Activated CD4-positive, alpha-beta T cell treated with anti-CD3 and anti-CD28 coated beads, Interleukin-2, amount 50 U/mL, for 1 hour (primary cell): ENCODE measurements at places on chromosomes 5 and 9.

GRCh38 chr9:93898502-93899426, 56.4 kb downstream of the BARX1 start:
- no peak for DNase-seq

GRCh38 chr9:38424918-38425317, 664 bp upstream of the IGFBPL1 start:
- DNase-seq, result no peak

- DNase-seq, result no peak
Measured at GRCh38 chr5:173775261-173776197, 112.6 kb upstream of the CPEB4 start.

- no peak for DNase-seq
Measured at GRCh38 chr9:34719021-34719768, 9.3 kb upstream of the CCL21 start.

- no peak for DNase-seq
Measured at GRCh38 chr5:107512029-107512428, 158.7 kb downstream of the EFNA5 start.

DNA sequence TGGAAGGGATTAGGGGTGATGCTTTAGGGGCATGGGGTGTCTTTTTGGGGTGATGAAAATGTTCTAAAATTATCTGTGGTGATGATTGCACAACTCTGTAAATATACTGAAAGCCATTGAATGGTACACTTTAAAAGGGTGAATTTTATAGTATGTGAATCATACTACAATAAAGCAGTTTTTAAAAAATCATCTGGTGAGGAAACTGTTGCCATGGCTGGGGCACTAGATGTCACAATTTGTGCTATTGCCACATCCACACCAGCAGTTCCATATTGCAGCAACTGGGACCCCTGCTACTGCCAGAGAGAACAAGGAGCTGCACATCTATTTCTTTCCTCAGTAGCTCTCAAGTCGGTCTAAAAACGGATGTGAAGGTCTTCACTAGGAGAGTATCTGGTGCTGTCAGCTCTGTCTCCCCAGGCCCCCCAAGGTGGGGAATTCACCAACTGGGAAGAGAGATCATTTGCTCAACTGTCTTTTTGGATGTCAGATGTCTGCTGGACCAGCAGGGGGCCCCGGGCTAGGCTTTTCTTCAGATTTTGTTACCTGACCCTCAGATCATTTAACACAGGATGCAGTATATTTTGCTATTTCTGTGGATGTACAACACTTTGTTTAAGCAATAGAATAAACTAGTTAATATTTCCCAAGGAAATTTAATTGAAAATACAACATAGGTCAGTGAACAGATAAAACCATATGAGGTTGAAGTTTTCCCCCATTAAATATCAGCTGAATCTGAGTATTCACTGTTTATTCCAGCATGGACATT, 13.2 kb downstream of the CMYA5 start:
- DNase-seq, result peak; percentile 33

- DNase-seq, result no peak
Measured at GRCh38 chr9:72065076-72065475, 4.7 kb upstream of the C9orf57 start.

DNA sequence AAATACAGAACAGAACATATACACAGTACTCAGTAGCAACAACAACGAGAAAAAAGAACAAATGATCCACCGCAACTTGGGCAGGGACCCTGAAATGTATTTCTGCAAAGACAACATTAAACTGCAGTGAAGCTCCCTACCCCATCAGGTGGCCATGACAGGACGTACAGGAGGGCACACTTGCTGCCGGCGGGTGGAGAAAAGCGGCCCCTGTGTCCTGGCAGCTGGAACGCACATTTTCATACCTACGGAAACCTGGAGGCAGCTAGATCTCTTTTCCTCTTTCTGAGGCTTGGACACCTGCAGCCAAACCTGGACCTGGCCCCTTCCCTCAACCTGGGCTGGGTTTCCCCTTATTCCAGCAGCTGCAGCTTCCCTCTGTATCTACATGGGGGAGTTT, 42.2 kb upstream of the ZNF354B start:
- DNase-seq, result no peak

DNA sequence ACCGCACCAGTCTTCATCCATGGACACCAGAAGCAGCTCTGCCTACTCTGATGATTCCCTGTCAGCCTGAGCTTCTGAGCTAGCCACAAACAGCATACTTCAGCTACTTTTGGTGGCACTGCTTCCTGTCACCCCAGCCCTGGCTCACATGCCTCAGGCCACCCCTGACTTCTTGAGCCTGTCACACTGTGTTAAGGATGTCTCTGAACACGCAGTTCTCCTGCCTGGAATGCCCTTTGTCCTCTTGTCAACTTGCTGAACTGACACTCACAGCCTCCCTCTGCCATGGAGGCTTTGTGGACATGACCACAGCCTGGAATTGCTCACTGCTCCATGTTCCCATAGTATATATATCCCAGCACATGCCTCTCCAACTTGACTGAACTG, 7.2 kb downstream of the MACROH2A1 start:
- no peak for DNase-seq

DNA sequence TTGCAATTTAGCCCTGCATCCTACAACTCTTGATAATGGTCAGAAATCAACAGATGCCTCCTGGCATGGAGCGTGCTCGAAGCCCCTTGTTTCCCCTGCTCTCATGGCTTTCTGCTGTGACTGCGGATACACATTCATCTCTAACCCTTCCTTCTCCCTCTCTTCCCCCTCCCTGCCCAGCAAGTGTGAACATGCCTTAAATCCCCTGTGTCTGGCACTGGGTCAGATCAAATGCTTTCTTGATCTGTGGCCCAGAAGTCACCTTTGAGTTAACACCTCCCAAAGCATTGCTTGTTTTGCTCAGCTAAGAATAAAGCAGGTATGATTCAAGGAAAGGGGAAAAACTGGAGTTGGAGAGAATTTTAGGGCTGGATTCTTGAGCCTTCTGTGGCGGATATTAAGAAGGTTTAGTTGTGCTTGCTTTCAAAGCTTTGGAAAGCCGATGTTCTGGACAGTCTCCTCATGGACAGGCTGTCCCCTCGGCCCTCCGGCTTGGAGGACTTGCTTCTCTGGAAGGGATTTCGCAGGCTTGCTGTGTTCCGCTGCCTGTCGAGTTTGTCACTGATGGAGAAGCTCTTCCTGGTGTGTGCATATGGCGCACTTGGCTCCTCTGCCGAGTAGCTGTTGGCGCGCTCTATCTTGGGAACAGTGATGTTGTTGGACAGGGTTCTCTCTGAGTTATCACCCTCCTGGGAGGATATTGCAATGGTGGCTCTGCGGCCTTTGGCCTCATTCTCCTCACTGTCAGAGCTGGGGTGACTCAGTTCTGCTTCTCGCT, 121.3 kb upstream of the KLF9 start:
- DNase-seq, result no peak

- no peak for DNase-seq
Measured at GRCh38 chr5:13553896-13554295, 390.6 kb downstream of the DNAH5 start.

GRCh38 chr9:1018121-1018520, 32.0 kb upstream of the DMRT2 start:
- DNase-seq, result peak; percentile 15
